ENCODE measurements at places on chromosomes 7 and 10. TPM values are rescaled to one million over a fixed set of nuclear protein-coding genes. Genes with fewer than 3 reads are reported as not detected.

DNA sequence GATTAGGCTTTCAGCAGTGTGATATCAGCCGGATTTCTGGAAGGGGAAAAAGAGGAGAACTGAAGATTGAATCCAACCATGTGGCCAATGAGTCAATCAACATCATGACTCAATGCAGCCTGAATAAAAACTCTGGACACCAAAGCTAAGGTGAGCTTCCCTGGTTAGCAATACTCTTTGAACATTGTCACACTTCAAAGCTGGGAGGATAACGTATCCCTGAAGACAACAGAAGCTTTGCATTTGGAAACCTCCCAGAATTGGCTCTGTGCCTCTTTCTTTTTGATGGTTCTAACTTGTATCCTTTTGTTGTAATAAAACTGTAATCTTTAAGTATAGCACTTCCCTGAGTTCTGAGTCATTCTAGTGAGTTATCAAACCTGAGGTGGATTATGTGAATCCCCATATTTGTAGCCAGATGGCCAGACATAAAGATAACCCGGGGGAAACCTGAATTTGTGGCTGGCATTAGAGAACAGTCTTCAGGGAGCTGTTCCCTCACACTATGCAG is 284.4 kb downstream of the IPMK start:
- DNase-seq = no peak

DNA sequence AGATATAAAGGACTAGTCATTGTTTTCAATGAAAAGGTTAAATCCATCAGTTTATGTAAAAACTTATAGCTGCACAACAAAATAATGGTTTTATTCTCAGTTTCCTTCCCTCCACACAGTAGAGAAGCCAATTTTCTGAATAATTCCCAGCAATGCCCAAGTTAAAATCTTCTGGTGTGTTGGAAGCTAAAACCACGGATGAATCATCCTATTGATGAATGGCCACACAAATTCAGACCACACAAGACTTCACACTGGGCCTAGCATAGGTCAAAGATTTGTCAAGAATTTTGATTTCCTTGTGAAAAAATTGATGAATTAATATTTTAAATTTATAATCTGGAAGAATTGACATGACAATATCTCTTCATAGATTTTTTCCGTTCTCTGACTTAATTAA is 617.6 kb downstream of the INHBA start:
- no peak for DNase-seq

Gene FBXL13
- 0.20 TPM for polyA plus RNA-seq

GRCh38 chr10:45253183-45253914 is 62.1 kb downstream of the OR13A1 start:
- DNase-seq = no peak

DNA sequence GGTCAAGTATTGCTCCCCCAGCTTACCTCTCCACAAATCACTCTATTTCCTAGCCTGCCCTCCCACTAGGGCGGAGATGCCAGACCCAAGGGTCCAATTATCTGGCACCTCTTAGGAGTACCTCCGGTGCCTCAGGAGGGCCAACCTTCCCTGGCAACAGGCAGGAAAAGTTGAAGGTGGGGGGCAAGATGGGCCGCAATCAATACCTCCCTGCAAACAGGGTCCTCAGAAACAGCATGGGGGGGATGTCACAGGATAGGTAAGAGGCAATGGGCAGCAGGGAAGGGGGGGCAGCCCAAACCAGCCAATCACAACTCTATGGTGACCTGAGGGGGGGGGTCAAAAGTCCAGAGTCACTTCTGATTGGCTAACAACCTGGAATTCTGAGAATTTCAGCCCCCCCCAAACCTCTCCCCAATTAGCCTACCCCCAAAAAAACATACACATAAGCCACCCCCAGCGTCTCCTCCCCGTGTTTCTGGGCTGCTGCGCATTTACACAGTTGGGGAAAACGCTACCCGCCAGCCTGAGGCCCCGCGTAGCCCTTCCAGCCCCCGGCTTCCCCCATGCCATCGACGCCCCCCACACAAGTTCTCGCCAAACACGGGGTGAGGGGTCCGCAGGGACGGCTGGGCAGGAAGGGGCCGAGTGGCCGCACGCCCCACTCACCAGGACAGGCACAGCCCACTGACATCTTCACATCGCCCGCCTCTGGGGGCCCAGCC is 589 bp downstream of the LDB1 start:
- no peak for DNase-seq

GRCh38 chr7:157799076-157799685 is 462.4 kb downstream of the DNAJB6 start:
- no peak for DNase-seq

DNA sequence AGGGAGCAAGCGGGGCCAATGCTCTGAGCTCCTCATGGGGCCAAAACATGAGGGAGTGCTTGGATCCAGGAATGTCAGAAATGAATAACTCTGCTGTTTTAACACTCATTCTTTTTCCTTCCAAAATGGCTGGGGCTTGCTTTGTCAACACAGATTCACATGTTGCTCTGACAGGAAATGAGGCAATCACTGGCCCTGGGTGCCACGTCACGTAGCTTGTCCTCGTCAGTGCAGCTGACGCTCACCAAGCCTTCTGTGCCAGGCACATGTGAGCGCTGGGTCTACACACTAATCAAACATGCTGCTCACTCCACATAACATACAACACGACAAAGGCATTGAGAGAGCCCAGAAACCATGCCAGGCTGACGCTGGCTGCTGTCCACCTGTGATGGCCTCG is 198.9 kb downstream of the WDR37 start:
- DNase-seq = no peak

- DNase-seq = no peak
These were observed 36.3 kb upstream of the GOT1 start for GRCh38 chr10:99466632-99467223.

Gene OPN4
- polyA plus RNA-seq = not detected

Data from BJ (cell line).